Activated CD4-positive, CD25-positive, alpha-beta regulatory T cell (primary cell): ENCODE measurements at places on chromosomes 16 and 17.

GRCh38 chr16:15757630-15758251, 99.1 kb downstream of the MYH11 start:
- no peak for DNase-seq

GRCh38 chr17:30824356-30825145, at the start of gene CRLF3:
TSS of gene CRLF3 (minus strand) at chr17:30824692. CDS start at chr17:30824651, 41 bp downstream.
- DNase-seq = peak; percentile 74

DNA sequence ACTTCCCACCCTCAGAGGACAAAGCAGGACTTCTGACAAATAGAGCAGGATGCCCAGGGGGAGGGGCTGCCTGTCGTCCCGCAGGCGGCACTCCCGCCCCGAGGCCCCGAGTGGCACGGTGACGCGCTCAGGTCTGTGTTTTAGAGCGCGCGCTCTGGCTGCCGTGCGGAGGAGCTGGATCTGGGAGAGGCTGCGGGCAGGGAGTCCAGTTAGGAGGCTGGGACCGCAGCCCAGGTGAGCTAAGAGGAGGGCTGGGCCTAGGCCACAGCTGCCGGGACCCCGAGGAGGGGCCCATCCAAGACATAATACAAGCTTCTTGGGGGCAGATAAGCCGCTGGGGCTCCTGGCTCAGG, 6.4 kb downstream of the DOC2A start:
- DNase-seq = no peak

GRCh38 chr16:83206426-83206825, 579.7 kb downstream of the CDH13 start:
- no peak for DNase-seq

DNA sequence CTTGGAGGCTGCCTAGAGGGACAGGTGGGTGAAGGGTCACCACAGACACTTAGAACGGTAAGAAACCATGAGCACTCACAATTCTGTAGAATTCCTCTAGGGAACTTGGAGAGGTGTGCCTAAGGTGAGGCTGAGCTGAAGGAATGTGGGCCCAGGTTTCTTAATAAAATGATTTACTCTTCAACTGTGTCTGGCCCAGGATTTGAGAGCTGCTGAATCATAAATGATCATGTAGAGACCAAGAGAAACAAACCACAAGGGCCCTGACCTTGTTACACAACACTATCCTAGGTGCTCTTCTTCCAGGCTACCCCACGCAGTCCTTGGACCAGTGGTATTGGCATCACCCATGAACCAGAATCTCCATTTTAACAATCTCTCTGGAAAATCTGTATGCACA, 27.7 kb downstream of the ZNF18 start:
- no peak for DNase-seq

DNA sequence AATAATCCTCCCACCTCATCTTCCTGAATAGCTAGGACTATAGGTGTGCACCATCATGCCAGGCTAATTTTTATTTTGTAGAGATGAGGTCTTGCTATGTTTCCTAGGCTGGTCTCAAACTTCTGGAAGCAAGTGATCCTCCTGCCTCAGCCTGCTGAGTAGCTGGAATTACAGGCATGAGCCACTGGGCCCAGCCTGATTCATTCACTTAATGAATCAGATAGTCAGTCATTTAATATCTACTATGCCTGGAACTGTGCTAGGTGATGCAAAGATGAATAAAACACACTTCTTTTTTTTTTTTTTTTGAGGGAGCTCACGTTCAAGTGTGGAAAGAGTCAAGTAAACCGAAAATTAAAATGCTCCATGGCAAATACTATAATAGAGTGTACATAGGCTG, 39.4 kb downstream of the EFCAB13 start:
- no peak for DNase-seq
